ENCODE measurements at places on chromosomes 5 and 9. TPM values are rescaled to one million over a fixed set of nuclear protein-coding genes. Genes with fewer than 3 reads are reported as not detected.

GTF3C4 gene
- 18.4 TPM for total RNA-seq

DNAJB5 gene
- total RNA-seq, result 16.1 TPM

GRCh38 chr9:137984520-137985257 is 107.1 kb downstream of the CACNA1B start:
- DNase-seq, result no peak

DNA sequence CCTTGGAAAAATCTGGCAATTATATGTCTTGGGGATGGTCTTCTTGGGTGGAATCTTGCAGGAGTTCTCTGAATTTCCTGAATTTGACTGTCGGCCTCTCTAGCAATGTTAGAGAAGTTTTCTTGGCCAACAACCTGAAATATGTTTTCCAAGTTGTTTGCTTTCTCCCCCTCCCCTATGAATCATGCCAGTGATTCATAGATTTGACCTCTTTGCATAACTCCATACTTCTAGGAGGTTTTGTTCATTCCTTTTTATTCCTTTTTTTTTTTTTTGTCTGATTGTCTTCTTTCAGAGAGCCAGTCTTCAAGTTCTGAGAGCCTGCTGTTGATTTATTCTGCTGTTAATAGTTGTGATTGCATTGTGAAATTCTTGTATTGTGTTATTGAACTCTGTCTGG is 56.7 kb upstream of the SLC44A1 start:
- DNase-seq, result peak; percentile 70

DNA sequence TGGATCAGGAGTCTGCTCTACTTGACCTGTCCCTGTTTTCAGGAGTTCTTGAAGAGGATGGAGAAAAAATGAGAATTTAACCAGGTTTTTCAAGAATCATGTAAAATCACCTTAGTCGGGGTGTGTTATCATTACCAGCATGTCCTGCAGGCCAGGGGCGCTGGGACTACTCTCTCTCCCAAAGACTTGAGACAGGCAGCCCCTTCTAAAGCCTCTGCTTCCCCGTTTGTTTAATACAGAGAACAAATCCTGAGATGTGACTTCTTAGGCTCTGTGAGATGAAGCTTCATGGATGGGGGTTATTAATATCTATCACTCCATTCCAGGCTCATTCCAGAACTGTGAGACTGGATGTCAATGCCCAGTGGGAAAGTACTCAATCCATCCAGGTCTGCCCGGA is 3.0 kb downstream of the PAX5 start:
- no peak for DNase-seq

GRCh38 chr5:41373230-41373629 is 137.2 kb downstream of the PLCXD3 start:
- DNase-seq, result no peak

GRCh38 chr9:24071091-24071490 is 245.1 kb upstream of the ELAVL2 start:
- DNase-seq, result no peak

GRCh38 chr9:36008774-36009300 is 27.9 kb upstream of the RECK start:
- peak; percentile 80 for DNase-seq

GRCh38 chr5:15786884-15787283 is 286.9 kb downstream of the FBXL7 start:
- DNase-seq, result no peak

DNA sequence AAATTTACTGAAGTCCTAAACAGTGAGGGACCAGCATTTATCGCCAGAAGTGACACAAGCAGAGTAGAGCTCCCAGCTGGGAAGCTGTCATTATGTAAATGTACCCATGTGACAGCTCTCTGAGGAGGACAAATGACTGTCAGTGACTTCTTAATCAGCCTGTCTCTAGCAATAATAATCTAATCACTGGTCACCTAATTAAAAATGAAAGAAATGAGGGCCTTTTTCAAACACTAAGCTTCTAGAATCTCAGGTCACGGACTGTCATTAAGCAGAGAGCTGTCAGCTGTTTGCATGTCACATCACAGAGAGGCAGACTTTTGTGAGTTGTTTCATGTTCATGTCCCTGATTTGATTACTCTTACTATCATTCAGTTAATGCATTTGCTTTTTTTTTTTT is 77.9 kb upstream of the FBXL17 start:
- DNase-seq, result no peak

- DNase-seq, result no peak
Observed at GRCh38 chr5:103896593-103896992, 334.0 kb upstream of the NUDT12 start.

- DNase-seq, result no peak
Observed at GRCh38 chr5:169740435-169740834, 103.4 kb downstream of the DOCK2 start.

GRCh38 chr5:56003679-56004078 is 8.9 kb upstream of the IL6ST start:
- no peak for DNase-seq

DNA sequence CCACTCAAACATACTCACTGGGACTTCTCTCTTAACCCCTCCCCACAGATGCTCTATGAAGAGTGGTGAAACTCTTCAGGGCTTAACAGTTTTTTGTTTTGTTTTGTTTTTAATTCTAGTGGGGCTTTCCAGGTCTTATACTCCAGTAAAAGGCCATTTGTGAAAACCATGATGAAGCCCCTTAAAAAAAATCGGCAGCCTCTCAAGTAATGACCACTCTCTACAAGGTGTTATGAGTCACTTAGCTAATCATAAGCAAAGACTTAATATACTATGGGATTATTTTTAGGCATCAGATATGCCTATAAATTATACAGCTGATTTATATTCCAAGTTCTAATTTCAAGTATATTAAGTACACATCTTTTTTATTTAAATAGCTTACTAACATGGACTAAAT is 607.9 kb downstream of the RAB3C start:
- no peak for DNase-seq

DNA sequence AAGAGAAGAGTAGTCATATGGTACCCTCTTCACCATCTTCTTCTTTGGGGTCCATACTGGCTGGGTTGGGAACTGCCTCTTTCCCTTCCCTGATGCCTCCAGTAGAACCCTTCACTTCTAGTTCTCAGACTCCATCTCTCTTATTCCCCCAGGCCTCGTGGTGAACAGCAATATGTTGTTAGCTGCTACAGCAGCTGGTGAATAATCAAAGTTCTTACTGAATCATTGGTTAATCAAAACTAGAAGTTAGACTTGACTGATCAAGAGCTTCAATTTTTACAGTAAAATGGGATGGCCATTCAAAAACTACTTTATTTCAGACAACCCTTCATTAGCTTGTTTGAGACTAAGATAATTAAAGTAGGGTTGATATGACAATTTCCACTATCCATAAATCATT is 190.9 kb upstream of the GNA14 start:
- no peak for DNase-seq

GRCh38 chr9:112033237-112034215 is 136.9 kb downstream of the UGCG start:
- no peak for DNase-seq

GRCh38 chr5:123754908-123755307 is 242.9 kb downstream of the CSNK1G3 start:
- no peak for DNase-seq

Data from fibroblast of villous mesenchyme (primary cell).